NCI-H69 (cell line): ENCODE measurements at places on chromosomes 2 and 18.

- DNase-seq: no peak
Measured at GRCh38 chr2:120860579-120860922, 124.9 kb downstream of the GLI2 start.

- no peak for DNase-seq
Measured at GRCh38 chr2:68837164-68837860, 33.9 kb downstream of the BMP10 start.

- DNase-seq: no peak
Measured at GRCh38 chr2:118169359-118170005, 81.2 kb downstream of the INSIG2 start.

- no peak for DNase-seq
Measured at GRCh38 chr2:238155051-238155760, 3.6 kb upstream of the ERFE start.

- no peak for DNase-seq
Measured at GRCh38 chr2:75596784-75597183, 36.0 kb upstream of the EVA1A start.

DNA sequence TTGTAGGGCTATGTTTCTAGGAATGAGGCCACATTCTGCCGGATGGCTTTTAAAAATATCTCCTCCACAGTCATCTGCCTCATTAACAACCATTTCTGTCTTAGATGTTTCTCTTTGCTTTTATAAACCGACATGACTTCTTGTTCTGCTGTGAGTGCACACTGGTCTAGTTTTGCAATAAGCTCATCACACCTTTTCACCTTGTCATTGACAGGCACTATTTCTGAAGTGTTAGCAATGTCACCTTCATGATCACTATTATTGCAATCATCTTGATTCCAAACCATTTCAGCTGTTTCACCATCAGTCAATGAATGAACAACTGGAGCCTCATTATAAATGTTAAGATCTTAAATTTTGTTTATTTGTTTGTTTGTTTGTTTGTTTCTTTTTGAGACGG, 523.7 kb upstream of the DSEL start:
- no peak for DNase-seq

GRCh38 chr2:8116661-8117060, 565.2 kb upstream of the ID2 start:
- no peak for DNase-seq

DNA sequence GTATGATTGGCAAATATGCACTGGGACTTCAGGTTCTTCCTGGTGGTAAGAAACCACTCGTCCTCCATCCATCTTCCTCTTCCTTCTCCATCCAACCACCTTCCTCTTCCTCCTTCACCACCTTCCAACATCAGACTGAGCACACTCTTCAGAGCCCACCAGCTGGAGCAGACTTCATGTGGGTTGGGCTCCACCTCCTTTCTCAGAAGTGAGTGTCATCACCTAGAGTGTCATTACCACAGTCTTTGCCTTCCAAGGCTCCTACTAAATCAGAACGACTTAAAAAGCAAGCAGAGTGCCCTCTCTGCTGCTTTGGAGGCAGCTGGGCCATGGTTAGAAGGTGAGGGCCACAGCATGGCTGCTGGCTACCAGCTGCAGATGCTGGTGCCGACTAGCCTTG, 171.6 kb downstream of the SH3RF3 start:
- no peak for DNase-seq

GRCh38 chr2:20675701-20676352, 8.9 kb downstream of the GDF7 start:
- DNase-seq: peak; percentile 12

DNA sequence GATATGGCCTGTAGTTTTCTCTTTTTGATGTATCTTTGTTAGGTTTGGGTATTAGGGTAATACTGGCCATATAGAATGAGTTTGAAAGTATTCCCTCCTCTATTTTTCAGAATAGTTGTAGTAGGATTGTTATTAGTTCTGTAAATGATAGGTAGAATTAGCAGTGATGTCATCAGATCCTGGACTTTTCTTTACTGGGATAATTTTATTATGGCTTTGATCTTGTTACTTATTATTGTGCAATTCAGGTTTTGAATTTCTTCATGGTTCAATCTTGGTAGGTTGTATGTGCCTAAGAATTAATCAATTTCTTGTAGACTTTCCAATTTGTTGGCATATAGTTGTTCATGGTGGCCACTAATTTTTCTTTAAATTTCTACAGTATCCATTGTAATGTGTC, 916.6 kb downstream of the CCDC85A start:
- no peak for DNase-seq

DNA sequence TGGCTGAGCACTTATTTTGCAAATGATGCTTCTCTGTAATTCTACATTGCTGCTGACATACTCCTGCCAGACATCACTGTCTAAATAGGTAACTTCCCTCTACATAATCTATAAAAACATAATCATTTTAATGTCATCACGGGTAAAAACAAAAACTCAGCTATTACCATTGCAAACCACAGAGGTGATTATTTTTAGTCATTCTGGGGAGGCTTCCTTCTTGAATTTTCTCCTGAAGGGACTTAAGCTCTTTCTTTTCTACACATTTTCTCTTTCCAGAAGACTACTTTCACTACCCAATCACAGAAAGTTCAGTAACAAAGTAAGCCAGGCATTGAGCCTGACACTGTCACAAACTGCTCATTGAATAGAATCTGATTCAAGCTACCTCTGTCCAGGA, 40.4 kb upstream of the NFU1 start:
- no peak for DNase-seq

GRCh38 chr2:195536906-195537305, 120.1 kb upstream of the SLC39A10 start:
- no peak for DNase-seq

DNA sequence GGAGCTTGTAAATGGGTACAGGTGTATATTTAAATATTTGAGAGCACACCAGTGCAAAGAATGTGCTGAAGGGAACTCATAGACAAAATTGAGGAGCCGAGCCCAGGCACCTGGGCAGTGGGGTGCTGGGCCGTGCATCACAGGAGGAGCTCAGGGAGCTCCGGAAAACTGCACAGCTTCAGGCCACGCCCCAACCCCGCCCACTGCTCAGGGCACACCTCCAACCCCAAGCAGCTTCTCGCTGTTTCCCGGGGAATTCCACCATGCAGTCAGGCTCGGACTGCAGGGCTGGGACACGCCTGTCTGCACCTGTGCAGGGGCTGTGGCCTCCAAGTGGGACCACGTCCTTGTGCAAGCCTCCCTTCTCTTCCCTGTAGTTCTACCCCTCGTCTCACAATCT, 243.0 kb downstream of the HDAC4 start:
- DNase-seq: no peak

DNA sequence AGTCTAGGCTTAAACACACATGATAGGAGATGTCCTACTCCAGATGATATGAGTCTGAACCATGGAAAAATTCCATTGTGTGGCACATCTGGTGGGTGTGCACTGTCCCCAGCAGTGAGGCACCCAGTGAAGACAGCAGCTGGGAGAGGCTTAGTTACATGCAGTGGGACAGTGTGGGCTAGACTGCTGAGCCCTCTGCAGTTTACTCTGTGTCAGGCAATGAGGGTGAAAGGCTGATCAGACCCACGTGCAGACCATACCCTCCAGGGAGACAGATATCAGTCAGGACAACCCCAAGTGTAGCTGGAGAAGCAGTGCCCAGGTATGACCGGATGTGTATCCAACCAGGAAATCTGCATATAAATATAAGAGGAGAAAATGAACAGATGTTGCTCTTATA, 13.4 kb downstream of the IL37 start:
- DNase-seq: no peak

DNA sequence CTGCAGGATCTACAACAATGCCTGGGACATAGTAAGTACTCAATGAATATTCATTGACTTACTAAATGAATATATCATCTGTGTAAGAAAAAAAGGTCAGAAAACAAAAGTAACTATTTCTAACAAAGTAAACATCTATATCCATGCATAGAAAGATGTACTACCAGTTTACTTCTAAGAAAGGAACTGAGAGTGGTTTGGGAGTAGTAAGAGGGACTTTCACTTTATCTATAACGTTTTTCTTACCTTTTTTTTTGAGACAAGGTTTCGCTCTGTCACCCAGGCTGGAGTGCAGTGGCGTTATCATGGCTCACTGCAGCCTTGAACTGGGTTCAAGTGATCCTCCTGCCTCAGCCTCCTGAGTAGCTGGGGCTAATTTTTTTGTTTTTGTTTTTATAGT, 25.7 kb downstream of the DHX57 start:
- no peak for DNase-seq

DNA sequence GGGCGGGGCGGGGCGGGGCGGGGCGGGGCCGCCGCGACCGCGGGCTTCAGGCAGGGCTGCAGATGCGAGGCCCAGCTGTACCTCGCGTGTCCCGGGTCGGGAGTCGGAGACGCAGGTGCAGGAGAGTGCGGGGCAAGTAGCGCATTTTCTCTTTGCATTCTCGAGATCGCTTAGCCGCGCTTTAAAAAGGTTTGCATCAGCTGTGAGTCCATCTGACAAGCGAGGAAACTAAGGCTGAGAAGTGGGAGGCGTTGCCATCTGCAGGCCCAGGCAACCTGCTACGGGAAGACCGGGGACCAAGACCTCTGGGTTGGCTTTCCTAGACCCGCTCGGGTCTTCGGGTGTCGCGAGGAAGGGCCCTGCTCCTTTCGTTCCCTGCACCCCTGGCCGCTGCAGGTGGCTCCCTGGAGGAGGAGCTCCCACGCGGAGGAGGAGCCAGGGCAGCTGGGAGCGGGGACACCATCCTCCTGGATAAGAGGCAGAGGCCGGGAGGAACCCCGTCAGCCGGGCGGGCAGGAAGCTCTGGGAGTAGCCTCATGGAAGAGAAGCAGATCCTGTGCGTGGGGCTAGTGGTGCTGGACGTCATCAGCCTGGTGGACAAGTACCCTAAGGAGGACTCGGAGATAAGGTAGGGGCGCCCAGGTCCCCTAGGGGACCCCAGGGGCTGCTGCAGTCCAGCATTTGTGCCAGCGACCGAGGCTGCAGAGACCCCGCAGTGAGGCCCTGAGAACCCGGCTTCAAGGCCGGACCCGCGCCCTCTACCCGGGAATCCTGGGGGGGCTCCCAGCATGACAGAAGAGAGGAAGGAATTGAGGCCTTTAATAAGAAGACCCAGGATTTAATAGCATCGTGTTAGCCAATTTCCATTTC, at the start of gene KHK:
KHK (plus strand) TSS at position 49 of the 870 bp plus-strand sequence; CDS start at position 537, 488 bp downstream.
- DNase-seq: peak; percentile 77

GRCh38 chr2:55877087-55877436, 46.5 kb downstream of the EFEMP1 start:
- DNase-seq: no peak

DNA sequence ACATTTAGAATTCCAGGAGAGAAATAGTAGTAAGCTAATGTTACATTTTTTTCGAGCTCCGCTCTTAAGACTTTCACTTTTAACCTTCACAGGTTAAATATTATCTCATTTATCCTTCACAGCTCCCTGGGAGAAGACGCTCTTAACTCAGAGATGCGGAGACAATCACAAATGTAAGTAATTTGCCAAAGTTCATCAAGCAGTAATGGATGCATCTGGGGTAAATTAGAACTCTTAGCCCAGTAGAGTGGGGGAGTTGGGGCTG, 168.5 kb downstream of the SPP2 start:
- no peak for DNase-seq

- DNase-seq: no peak
Measured at GRCh38 chr18:13584825-13585224, 141.5 kb downstream of the FAM210A start.

- no peak for DNase-seq
Measured at GRCh38 chr18:26765498-26765897, 100.0 kb downstream of the AQP4 start.

- DNase-seq: peak; percentile 3
Measured at GRCh38 chr2:175169191-175169590, 1.2 kb upstream of the ATF2 start.

DNA sequence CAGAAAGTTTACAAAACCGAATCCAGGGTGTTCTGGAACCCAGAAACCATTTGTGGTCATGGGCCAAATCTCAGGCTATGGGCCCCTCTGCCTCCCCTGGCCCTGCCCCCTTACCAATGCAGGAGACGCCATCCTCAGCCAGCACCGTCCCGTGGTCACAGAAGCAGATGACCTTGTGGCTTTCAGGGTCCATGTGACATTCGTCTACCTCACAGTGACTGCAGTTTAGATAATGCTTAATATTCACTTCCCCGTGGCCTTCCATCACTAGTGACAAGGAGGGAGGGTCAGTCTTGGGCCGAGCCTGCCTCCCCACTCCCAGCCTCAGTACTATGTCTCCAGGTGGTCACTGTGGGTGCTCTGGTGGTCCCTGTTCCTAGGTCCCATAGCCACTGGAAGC, 111.6 kb downstream of the CLIP4 start:
- no peak for DNase-seq

DNA sequence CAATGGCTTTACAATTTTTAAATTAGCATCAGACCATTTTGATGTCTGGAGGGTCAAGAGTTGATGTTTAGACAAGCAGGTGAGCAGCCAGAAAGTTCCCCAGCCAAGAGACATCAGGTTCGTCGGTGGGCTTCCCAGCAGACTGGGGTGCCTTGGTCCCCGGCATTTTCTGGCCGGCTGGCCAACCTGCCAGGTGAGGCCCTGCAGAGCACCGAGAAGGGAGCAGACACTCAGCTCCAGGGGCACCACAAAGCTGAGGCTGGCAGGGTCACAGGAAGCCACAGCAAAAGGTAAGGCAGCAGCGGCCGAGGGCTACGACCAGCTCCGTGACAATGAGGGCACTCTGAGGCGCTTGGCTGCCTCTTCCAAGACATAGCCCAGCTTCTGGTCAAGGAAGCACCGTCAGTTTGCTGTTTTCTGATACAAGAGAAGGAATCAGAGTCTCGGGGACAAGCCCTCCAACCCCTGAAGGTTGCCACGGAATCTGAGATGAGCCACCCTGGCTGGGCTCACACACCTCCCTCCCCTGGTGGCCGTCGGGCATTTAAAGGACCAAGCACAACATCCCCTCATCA, 229.0 kb downstream of the MGAT5 start:
- DNase-seq: no peak

DNA sequence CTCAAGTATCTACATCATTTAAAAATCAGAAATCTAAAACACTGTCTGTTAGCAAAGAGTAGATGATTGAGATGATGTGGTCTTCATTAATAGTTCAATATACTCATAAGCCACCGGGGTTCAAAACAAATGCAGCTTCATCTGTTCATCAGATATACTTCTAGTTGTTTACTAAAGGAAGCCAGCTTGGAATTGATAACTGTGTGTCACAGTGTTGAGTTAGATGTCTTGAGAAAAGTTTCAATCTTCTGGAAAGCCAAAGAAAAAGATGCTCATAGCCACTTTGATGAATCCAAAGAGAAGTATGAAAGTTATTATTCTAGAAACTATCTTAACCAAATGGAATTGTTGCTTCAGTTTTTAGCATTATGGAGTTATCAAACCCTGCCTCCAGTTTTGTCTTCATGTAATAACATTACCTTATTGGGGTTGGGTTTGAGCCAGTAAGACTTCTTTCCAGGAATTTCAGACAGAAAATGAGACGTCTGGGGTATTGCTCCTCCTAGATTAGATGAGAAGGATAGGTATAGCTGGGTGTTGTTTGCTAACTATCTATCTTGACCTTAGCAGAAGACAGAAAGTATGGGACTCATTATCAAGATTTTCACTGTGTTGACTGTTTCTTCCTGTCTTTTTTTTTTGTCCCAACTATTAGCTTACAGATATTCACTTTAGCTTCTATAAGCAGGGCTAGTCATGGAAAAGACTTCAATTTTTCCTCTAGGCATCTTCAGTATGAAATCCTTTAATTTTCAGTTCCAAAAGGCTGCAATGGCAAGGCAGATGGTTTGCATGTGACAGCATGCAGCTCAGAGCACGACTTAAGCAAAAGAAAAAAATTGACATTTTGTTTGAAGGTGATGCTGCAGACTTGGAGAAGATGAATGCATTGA, 66.5 kb downstream of the LNPK start:
- no peak for DNase-seq
